ENCODE measurements at places on chromosomes 13 and 19.

DNA sequence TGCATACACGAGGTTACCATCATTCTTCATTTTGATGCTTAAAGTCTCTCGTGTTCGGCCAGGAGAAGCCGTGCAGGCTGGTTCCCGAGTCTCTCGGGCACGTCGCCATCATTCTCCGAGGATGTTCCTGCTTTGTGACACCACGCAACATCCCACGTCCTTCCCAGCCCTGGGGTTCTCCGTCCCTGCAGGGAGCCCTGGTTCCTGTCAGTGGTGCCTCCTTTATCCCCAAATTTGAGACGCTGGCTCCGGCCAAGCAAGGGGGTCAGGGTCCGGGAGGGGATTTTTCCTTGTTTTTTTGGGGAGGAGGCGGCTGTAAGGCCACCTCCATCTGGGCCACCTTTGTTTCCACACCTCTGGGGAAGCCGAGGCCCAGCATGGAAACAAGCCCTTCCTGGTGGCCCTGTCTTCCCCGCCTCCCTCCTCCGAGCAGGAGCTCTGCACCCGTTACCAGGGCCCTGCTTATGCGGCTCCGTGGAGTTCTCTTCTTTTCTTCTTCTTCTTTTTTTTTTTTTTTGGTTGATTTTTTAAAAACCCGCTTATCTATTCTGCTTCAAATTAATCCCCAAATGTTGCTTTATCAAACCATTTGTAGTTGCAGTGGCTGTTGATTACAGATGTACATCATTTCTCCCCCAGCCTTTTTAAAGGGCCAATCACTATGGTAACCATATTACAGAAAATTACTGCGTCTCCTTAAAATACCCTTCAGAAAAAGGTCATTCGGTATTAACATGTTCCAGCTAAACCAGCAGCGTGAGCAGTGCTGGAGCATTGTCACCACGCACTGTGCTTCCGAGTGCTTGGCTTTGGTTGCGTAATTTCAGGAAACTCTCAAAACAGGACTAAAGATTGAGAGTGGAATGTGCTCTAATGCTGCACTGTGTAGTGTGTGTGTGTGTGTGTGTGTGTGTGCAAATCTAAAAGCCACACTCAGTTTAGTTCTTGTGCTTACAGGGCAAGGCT, 50.4 kb downstream of the TEX29 start:
- DNase-seq: no peak

GRCh38 chr19:34096020-34096915, 76.0 kb upstream of the LSM14A start:
- DNase-seq: no peak

DNA sequence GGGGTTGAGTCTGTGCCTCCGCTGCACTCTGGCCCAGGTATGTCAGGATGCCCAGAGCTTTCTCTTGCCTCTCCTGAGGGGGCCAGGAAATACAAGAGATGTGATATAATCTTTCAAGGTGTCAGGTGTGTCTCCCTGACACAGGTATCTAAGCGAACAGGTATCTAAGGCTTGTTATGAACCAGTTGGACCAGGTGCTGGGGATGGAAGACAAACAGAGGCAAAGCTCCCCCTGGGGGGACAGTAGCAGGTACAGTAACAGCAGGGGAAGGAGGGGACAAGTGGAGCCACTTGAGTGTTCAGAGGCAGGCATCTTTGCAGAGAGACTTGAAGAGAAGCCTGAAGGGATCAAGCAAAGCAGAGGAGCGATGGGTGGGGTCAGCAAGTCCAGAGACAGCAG, 2.6 kb downstream of the LENG1 start:
- no peak for DNase-seq

DNA sequence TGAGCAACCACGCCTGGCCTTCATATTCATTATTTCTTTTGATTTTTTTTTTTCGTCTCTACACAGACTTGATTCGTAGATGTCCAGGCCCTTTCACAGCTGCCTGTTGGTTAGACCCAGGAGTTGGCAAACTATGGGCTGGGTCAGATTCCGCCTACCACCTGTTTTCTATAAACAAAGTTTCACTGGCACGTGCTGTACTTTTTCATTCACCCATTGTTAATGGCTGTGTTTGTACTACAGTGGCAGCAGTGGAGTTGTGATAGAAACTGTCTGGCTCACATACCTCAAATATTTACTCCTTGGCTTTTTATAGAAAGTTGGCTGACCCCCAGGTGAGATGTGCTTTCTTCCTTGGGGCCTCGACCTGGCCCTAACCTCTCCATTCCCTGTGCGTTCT, 72.9 kb upstream of the TEX29 start:
- DNase-seq: no peak

Measured in CD8-positive, alpha-beta memory T cell (primary cell).